ENCODE measurements at places on chromosomes 7 and 10. TPM values are rescaled to one million over a fixed set of nuclear protein-coding genes. Genes with fewer than 3 reads are reported as not detected.

DNA sequence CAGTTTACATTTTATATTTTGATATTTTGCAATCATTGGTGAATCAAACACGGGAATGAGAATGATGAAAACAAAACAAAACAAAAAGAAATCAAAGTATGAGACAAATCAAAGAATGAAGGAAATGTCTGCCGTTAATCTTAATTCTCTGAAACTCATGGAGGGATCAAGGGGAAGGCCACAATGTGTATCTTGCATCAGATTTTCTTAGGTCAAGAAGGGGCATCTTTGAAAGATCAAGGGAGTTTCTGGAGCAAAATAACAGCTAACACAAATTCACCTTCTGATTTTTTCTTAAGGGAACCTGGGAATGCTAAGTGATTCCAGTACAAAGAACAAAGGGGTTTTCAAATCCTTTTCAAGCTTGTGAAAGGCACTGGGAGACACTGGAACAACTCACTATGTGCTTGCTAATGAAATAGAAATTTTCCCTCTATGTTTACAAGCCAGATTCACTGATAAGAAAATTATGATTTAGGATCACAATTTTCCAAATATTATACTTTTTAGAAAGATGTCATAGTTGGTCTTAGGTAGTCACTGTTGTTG is 322.3 kb upstream of the AOAH start:
- ATAC-seq, result no peak

DNA sequence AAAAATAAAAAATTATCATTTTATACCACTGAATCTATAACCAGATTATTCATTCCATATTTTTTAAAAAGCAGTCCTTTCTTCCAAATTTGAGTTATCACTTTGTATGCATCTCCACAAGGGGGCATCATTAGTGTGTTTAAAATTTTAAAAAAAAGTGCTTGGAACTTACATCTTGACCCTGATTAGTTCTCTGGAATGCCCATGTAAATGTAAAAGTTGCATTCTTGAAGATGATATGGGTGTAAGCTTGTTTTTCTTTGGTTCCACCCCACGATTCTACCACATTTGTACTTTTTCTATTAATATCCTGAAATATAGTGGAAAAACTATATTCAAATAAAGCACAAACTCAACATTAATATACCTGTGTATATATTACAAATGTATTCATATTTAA is 144.9 kb downstream of the ELAPOR2 start:
- ATAC-seq, result peak; percentile 57

GRCh38 chr7:149237502-149237901 is 1.9 kb upstream of the ZNF212 start:
- ATAC-seq, result no peak

DNA sequence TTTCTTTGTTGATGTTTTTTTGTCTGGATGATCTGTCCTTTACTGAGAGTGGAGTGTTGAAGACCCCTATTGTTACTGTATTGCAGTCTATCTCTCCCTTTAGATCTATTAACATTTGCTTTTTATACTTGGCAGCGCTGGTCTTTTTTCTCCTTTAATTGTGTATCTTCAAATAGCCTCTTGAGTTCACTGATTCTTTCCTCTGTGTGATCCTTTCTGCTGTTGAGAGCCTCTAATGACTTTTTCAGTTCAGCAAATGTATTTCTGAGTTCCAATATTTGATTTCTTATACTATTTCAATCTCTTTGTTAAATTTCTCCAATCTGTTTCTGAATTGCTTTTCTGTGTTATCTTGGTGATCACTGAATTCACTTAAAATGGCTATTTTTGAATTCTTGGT is 15.4 kb downstream of the R3HCC1L start:
- ATAC-seq, result no peak

GRCh38 chr10:14328881-14329672 is 1.6 kb downstream of the FRMD4A start:
- no peak for ATAC-seq

GRCh38 chr10:124338276-124338925 is 80.3 kb downstream of the OAT start:
- ATAC-seq, result no peak

GRCh38 chr7:139950881-139951525 is 111.7 kb downstream of the PARP12 start:
- no peak for ATAC-seq

GRCh38 chr7:106954840-106955239 is 89.7 kb upstream of the PRKAR2B start:
- ATAC-seq, result no peak

DNA sequence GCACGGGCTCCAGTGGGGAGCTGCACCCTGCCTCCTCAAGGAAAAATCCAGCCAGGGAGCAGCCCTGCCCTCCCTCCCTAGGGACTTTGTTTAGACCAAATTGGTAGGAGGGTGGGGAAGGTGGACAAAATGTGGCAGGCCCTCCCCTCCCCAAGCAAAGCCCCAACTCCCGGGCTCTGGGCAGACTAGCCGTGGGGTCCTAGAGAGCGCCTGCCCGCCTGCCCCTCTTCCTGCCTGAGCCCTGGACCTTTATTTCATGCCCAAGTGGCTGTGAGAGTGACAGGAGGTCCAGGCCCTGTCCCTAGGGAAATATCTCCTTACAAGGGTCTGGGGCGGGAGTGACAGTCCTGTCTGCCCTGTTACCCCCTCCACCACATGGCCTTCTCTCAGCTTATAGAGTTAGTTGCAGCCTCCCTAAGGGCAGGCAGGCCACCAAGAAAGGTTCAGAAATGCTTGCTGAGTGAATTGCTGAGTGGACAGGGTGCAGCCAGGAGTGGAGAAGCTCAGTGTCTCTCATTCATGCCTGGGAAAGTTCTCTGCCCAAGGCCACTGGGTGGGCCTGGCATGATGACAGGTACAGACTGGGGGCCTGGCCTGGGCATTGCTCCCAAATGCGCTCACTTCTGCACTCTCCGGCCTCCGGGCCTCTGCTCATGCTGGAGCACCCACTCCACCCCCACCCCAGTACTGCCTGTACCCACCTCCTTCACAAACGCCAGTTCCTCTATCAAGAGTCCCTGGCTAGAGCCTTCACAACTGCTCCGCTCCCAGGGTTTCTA is 25.2 kb downstream of the DNAJB12 start:
- peak; percentile 25 for ATAC-seq

DNA sequence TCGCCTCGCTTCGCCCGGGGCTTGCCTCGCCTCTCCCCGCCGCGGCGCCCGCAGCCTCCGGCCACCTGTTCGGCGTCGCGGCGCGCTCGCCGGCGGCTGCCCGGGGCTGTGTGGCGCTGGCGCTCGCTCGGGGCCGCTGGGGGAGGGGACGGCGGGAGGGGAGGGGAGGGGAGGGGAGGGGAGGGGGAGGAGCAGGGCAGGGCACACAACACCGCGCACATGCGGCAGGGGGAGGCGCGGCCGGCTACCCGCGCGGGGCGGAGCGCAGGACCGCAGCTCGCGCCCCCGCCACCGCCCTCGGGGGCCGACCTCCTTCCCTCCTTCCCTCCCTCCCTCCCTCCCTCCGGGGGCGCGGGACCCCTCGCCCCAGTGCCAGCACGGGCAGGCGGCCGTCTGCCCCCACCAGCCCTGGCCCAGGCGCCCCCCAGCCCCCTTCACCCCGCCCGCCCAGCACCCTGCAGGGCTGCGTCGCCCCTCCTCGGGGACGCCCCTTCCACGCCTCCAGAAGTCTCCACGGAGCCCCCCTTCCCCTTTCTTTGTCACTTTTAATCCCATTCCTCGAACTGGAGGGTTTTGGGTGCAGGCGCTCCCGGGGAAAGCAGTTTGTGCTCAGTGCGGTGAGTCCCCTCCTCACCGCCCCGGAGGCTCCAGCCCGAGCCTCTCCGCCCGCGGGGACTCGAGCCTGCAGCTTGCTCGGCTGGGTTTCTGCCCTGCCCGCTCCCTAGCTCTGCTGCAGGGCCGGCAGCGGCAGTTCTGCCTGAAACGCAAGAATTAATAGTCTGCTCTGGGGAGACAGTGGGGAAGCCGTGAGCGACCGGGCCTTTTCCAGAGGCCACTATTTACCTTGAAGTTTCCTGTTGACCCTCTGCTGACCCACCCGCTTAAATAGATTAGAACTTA is at the start of gene PARD3:
PARD3 (minus strand) TSS at position 112 of the 900 bp plus-strand sequence. CDS start 301 bp downstream, outside the sequence.
- peak; percentile 72 for ATAC-seq

GRCh38 chr10:83310688-83311087 is 828.6 kb upstream of the GHITM start:
- ATAC-seq, result no peak

- ATAC-seq, result no peak
These were observed 3.8 kb downstream of the PSD start for GRCh38 chr10:102414749-102415148.

Gene EIF4EBP2
- total RNA-seq, result 41.1 TPM

Gene CDC123
- total RNA-seq, result 115 TPM

Gene NPY
- not detected for total RNA-seq

Gene TACR2
- 1.2 TPM for total RNA-seq

Gene NEUROD6
- 0.77 TPM for total RNA-seq

Gene COBL
- total RNA-seq, result 16.2 TPM

Gene ITGB8
- total RNA-seq, result 10.3 TPM

Gene SPDYE8
- 0.92 TPM for total RNA-seq

Gene TMEM130
- 3.6 TPM for total RNA-seq

Gene CRYGN
- total RNA-seq, result 0.15 TPM

Gene BLNK
- total RNA-seq, result 13.2 TPM
